ENCODE measurements at places on chromosomes 2 and 18.
A peak's percentile ranks its signal among the peaks of the same experiment; 100 is the strongest.

- no peak for DNase-seq
Measured at GRCh38 chr2:197673606-197674005, 1.8 kb downstream of the RFTN2 start.

DNA sequence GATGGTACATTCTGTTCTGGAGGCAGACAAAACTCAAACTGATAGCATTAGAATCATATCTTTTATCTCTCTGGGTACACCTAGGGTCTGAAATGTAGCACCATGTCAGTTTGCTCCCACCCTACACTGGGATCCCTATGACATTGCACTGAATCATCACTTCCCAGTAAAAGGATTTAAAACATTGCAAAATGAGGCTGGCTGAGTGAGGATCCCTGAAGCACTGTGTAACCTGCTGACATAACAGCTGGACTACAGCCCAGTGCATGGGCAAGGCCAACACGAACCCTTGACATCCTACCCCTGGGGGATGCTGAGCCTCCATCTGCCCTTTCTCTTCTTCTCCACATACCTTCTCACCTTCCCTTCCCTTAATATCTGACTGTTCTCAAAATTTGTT is 253.2 kb downstream of the TTC32 start:
- DNase-seq = no peak

- DNase-seq = no peak
Measured at GRCh38 chr2:16628314-16628713, 37.3 kb downstream of the CYRIA start.

DNA sequence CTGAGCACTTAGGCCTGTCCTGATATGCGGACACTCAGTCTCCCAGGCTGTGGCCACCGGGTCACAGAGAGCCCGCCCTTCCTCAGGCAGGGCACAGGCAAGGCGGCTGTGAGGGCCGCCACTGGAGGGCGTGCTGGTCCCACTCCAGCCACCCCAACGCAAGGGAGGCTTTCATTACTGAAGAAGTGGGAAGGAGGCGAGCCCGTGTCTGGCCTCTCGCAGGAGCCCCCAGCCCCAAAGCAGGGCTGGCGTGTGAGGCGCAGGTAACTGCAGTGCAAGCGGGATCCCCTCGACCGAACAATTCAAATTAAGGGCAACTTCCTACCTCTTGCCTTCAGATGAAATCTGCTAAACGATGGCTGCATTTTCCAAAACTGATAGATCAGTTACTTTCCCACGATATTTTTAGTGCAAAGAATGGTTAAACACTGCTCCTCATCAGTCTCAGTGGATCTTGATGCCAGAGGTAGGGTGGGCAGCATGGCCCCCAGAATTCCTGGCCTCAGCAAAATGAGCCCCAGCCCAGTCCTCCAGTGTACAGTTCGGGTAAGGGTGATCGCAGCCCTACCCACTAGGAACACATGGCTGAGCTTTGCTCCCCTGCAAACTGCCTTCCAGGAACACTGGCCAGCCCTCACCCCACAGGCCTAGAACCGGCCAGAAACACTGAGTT is 97.2 kb downstream of the SEPTIN10 start:
- DNase-seq = peak; percentile 2

DNA sequence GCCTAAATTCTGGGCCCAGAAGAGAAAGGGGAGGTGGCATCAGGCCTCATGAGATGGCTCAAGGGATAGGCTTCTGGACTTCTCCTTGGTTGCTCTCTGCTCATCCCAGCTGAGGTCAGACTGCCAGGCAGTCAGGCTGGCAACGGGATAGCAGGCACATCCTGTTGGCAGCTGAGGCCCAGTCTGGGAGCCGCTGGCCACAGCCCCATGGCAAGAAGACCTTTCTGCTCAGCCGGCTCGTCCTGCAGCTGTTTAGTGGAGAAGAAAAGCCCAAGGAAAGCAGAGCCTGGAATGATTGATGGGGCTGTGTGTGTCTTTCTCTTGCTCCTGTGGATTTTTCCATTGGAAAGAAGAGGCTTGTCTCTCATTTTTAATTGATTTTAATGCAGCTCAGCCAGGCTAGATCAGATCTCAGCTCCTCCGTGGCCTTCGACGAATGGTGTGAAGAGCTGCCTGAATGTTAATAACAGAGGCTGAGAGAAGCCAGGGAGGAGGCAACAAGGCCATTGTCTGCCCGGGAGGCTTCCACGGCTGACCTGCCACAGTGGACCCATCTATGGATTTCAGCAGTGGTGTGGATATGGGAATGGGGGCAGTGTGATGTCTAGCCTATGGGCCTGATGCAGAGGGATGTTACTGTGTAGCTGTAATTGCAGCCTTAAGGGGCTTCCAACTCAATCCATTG is 99.5 kb downstream of the HS1BP3 start:
- no peak for DNase-seq

Measured in NCI-H526 treated with DMSO at 0.1 percent for 48 hours (cell line).